GOT3 (cell line): ENCODE measurements at places on chromosomes 7 and 10.

- DNase-seq = no peak
Observed at GRCh38 chr7:42235741-42236161, 1.3 kb downstream of the GLI3 start.

DNA sequence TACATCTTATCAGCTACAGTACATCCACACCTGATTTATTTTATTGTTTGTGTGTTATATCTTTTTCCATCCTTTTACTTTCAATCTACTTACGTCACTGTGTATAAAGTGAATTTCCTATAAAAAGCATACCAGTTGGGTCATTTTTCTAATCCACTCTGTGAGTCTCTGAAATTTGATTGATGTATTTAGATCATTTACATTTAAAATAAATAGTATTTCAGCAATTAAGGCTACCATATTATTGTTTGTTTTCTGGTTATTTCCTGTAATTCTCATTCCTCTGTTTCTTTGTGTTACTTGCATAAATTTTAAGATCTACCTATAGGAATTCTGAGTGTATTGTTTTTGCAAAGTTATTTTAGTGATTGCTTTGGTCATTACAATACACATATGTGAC, 53.7 kb downstream of the VSTM4 start:
- no peak for DNase-seq

DNA sequence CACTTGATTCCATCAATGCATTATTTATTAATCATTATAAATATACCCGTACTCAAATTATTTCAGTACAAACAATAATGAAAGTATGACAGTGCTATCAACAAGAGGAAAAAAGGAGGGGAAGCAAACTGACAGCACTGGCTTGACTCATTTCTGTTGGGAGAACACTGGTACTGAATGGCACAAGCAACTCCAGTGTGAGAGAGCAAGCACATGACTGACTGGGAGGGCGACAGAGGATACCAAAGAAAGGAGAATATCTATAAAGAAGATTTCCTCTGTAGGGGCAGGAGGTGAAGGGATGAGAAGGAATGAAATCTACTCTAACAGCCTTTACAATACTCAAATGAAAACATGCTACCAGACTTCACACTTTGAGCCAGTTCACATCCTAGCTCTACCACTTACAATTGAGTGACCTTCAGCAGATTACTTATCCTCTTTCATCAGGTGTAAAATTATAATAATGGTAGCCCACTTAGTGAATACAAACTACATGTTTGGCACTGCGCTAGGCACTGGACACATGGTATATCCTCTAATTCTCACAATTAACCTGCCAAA, 1.5 kb downstream of the USP54 start:
- no peak for DNase-seq

- DNase-seq = no peak
Observed at GRCh38 chr10:63384001-63384400, 81.8 kb downstream of the JMJD1C start.

DNA sequence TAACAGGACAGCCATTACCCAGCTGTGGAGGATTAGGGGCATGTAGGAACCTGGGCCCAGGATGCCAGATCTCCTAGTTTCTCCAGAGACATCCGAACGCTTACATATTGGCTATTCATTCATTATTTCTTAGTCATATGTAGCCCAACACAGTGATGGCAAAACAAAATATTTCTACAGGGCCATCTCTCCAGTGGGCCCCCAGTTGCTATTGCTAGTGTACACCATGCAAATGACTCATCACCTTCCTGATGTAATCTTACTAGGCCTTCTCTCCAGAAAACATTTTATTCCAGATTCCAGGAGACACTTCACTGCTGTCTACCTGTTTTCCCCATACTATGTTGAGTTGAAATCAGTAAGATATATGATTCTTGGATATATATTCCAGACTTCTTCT, 201.7 kb downstream of the PLXDC2 start:
- DNase-seq = no peak

- no peak for DNase-seq
Observed at GRCh38 chr7:36092221-36092771, 60.8 kb upstream of the EEPD1 start.

GRCh38 chr7:149872419-149873073, 1.2 kb upstream of the ATP6V0E2 start:
- no peak for DNase-seq

DNA sequence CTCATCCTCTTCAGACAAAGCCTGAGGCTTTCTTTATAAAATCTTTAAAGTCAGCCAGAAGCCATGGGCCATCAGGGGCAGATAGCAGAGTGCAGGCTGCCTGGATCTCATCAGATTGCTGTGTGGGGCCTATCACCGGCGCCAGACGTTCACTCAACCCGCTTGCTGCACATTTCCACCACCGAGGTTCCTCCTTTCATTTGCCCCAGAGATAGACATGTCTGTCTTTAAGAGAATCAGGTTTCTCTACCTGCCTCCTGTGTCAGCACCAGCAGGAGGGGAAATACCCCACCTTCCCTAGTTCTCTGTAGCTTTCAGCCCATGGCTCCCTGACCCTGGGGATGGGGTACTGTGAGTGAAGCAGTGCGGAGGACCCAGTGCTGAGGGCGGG, 22.0 kb downstream of the SLC18A2 start:
- no peak for DNase-seq

DNA sequence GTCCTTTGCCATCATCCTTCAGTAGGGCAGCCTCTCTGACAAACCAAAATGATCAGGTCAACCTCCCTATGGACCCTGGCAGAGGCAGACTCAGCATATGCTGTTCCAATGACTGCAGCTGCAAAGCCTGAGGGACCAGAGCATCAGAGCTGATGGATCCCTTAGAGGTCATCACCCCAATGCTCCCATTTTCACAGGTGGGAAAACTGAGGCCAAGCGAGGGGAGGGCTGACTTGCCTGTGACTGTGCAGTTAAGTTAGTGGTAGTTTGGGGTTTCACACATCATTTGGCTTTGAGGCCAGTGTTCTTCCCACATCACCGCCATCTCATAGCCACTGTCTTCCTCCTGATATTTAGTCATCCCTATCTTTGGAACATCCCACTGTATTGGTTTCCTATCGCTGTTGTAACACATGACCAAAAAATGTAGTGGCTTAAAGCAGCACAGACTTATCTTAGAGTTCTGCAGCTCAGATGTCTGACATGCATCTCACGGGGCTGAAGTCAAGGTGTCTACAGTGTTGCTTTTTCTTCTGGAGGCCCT, 69.3 kb upstream of the PDZD8 start:
- DNase-seq = no peak

DNA sequence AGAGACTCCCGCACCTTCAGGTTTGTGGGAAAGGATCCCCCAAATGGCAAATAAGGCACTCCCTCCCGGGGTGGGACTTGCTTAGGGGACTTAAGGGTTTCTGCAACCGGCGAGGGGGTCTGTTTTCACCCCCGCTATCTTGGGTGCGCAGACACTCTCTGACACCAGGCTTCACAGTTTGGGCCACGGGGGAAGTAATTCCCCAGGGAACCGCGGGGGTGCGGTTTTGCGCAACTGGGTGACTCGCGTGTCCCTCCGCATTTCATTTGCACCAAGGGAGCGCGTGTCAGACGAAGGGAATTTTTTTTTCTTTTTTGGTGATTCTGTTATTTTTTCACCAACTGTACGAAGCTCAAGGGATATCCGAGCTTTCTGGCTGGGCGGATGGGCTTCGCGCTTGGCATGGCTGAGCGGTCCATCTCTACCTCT, 1.7 kb downstream of the GRM8 start:
- no peak for DNase-seq

- DNase-seq = no peak
Observed at GRCh38 chr7:157124690-157125089, 14.0 kb upstream of the UBE3C start.

DNA sequence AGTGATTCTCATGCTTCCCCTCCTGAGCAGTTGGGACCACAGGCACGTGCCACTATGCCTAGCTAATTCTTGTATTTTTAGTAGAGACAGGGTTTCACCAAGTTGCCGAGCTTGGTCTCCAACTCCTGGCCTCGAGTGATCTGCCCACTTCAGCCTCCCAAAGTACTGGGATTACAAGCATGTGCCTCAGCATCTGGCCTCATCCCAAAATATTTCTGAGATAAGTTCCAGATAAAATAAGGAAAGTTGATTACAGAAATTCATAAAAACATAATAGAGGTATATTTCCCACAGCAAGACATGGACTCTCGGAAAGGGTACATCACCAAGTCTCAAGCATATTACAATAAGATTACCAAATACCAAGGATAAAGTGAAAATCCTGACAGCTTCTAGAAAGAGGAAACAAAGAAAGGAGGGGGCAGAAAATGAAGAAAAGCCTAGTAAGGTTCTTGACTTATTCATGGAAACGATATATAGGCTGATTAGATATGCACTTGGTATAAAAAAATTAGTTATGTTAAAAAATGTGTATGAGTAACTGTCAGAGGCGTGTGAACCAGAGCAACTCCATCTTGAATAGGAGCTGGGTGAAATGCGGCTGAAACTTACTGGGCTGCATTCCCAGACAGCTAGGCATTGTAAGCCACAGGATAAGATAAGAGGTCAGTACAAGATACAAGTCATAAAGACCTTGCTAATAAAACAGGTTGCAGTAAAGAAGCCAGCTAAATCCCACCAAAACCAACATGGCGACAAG, 35.0 kb downstream of the IQUB start:
- no peak for DNase-seq

GRCh38 chr10:131998845-131999681, 17.3 kb upstream of the BNIP3 start:
- no peak for DNase-seq

DNA sequence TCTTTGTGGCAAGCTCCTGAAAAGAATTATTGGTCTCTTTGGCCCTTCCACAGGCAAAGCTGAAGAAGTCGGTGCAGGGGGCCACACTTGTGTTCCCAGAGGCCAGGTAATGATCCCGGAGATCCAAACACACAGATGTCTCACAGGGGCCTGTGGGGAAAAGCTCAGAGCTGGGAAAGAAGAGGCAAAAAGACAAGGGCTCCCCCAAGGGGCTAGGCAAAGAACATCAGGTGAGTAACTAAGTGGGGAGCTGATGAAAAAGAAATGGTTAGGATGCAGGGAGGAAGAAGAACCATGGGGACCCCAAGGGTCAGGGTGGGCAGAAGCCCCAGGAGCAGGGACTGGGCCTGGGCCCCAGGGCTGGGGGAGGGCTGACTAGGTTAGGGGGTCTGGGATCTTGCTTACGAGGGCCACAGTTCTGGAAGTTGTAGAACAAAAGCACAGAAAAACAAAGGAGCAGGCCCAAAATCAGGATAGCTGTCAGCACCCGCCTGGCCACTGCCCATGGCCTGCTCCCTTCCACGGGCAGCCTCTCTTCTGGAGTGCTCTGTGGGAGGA, 1.1 kb downstream of the KEL start:
- DNase-seq = no peak

DNA sequence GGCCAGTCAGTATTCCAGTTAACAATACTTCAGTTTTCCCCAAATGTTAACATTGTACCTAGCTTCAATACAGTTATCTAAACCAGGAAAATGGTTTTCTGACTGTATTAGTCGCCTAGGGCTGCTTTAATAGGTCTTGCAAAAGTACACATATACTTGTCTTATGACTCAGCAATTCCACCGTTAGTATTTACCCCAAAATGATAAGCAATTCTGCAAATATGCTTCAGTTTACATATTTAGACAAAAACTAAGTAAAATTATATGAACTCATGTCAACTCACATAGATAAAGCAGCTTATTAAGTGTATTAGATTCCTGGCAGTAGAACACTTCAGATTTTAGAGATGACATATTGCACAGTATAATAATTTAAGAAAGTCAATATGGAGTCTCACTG, 363.3 kb downstream of the ARL4A start:
- DNase-seq = no peak

DNA sequence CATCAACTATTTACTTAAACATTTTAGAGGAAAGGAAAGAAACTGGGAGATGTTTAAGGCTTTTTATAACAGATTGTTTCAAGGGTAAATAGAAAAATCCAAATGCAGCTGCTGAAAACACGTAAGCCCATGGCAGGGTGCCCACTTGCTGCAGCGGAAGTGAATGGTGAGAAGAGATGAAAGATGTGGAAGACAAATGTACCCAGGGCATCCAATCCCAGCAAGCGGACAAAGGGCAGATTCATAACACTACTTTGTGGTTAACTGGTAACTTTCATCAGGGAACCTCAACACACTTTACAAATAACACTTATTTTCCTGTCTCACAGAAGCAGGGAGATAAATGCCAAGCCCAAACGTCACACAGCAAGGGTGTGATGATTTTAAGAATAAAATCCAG, 358.4 kb downstream of the KCNMA1 start:
- DNase-seq = no peak

DNA sequence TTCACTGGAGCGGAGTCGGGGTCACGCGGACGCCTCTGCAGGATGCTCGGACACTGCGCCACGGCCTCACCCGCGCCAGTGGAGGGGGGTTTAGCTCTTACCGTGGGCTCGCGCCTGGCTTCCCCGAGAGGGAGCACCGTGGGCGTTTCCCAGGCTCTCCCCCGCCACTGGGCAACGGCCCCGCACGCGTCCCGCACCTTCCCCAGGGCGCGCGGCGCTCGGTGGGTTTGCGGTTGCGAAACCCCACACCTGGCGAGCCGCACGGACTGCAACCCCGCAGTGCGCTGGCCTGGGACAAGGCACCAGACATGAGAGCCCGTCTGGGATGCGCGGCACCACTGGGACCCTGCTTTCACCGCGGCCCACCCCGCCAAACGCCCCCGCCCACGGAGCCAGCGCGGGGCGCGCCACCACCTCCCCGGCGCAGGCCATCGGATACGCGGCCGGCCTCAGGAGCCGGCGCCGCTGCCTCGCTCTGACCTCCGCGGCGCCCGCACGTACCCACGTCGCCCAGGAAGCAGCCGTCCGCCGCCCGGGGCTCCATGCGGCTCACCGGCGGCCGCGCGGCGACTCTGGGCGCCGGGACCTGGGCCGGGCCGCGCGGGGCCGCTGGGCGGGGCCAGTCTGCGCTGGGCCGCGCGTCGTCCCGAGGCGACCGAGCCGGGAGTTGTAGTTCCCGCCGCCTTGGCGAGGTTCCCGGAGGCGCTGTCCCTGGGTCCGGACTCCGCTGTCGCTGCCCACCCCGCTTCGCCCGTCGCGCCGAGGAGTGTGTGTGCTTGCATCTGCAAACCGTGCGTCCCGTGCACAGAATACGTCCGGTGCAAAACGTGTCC, at the start of gene ASB13:
ASB13 (minus strand) TSS at position 588 of the 833 bp plus-strand sequence; CDS start at position 544, 44 bp downstream.
- no peak for DNase-seq

DNA sequence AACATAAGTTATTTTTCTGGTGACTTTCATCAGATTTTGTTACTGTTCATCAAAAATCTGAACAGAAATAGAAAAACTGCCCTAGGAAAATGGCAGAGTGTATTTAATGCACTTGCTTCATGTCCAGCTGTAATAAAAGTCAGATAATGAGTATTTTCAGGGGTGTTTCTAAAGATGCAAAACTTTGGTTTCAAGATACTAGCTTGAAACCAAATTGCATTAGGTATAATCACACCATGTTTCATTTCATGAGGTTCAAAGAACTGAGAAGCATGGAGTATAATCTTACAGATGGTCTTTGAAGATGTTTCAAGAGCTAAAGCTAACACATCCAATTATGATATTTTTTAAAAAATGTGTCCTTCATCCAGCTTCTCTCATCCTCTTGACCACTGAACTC, 128.9 kb downstream of the NRCAM start:
- no peak for DNase-seq
